ENCODE measurements at places on chromosomes 2 and 18.

GRCh38 chr2:205948496-205948837 is 137.5 kb downstream of the INO80D start:
- no peak for DNase-seq

- DNase-seq = peak; percentile 76
Observed at GRCh38 chr2:39568561-39569006, 97.1 kb upstream of the TMEM178A start.

DNA sequence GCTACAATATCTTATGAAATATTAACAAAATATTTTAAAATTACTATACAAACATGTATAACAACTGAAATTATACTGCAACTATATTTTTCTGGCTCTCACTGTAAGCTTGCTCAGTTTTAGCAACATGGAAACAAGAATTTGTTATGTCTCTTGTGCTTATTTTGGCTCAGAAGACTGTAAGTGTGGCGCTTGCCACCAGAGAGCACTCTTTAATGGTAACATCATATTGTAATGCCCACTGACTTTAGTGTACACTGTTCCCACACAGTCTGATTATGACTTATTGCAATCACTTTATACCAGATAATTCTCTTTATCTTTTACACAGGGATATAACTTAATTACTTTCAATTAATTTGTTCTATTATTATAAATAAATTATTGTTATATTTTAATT is 1500.6 kb upstream of the TMEFF2 start:
- peak; percentile 14 for DNase-seq

DNA sequence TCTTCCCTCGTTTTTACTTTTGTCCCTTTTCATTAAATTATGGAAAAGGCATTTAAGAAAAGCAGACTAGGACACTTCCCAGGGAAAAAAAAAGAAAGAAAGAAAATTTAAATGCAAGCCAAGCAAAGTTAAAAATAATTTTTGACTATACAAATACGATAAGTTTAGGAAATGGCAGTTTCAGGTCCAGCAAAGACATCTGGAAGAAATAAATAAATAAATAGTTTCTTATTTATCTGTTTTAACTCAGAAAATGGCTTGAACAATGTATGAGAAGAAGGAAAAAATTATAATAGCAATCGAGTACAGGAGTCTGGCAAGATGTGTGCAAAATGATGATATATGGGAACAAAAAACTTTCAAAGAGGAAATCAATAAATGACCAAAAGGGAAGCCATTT is 114.6 kb upstream of the NCKAP5 start:
- DNase-seq = no peak

- DNase-seq = no peak
Observed at GRCh38 chr2:46535360-46535759, 56.0 kb downstream of the TMEM247 start.

DNA sequence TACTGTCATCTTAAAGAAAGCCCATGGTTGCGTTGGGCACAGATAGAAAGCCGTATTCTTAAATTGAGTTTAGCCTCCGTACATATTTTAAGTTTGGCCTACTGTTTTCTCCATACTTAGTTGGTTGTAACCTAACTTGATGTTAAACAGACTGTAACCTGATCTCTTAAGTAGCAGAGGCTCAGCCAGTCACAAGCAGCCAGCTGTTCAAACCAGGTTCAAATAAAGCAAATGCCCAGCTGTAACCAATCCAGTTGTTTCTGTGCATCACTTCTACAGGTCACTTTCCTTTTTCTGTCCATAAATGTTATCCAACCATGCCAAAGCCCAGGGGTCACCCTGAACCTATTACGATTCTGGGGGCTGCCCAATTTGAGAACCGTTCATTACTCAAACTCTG is 10.0 kb upstream of the THADA start:
- DNase-seq = no peak

DNA sequence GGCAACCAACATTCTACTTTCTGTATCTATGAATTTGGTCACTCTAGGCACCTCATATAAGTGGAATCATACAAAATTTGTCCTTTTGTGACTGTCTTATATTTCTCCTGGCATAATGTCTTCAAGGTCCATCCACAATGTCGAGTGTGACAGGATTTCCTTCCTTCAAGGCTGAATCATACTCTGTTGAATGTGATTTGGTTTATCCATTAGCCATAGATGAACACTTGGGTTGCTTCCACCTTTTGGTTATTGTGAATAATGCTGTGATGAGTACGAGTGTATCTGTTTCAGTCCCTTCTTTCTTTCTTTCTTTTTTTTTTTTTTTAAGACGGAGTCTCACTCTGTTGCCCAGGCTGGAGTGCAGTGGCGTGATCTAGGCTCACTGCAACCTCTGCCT is 311.3 kb downstream of the TGIF1 start:
- DNase-seq = no peak

DNA sequence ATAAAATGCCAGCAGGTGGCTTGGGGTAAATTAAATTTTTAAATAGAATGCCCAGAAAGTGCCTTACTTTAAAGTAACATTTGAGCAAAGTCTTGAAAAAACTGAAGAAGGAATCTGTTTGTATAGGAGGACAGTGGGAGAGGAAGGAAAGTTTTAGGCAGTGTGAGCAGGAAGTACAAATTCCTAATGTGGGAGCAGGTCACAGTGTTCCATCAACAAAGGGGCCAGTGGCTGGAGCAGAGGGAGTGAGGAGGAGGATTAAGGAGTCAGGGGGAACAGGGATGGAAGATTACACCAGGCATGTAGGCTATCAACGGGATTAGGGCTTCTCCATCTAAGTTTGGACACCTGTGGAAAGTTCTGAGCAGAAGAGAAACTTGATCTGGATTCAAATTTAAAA is 439.2 kb upstream of the REG3G start:
- DNase-seq = no peak

GRCh38 chr2:203830304-203831055 is 37.1 kb upstream of the CTLA4 start:
- DNase-seq = no peak

DNA sequence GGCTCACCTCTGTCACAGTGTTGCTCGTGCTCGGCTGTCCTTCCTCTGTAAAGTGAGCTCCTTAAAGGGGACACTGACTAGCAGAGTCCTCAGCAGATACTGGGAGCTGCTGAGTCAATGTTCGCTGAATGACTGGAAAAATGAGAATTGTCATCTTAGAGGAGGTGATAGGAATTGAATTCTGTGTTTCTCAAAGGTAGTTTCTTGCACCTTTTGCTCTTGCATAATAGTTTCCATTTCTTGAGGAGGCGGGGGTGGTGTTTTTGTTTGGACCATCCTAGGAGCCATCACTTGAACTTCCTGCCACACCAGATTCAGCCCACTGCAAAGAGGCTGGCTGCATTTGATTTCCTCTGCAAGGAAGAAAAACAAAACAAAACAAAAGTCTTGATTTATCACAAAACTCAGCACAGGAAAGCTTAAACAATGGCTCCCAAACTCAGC is 11.4 kb upstream of the RFX8 start:
- no peak for DNase-seq

DNA sequence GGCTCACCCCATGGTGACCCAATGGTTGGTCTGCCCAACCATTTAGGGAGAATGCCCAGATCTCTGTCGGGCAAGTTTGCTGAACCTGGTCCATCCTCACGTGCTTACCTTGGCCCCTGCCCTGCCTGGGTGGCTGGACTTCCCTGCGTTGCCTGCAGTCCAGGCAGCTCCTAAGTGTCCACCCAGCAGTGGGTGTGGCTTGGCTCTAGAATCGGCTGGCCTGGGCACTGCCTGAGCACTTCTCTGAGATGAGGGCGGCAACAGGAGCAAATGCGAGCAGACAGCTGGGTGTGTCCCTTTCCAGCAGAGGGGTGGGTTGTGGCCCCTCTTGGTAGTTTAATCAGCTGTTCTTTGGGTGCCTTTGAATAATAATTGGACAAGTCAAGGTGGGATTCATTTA is 11.3 kb downstream of the PCARE start:
- DNase-seq = no peak

GRCh38 chr2:214611015-214611414 is 198.5 kb downstream of the BARD1 start:
- no peak for DNase-seq

DNA sequence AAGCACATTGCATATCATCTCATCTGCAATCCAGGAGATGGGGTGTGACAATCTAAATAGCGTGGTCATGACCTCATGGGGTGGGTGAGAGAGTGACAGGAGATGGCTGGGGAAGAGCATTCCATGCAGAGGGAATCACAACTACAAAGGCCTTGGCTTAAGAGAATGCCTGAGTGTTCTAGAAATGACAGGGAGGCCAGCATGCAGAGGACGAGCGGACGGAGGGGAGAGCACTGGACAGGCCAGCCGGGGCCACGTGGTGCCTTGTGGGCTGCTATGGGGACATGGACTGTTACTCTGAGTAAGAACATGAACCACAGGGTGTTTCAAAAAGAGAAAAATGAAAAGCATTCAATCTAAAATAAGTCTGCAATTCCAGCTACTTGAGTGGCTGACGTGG is 117.9 kb upstream of the ODC1 start:
- DNase-seq = no peak

GRCh38 chr2:125456693-125457363 is 1199.1 kb upstream of the GYPC start:
- DNase-seq = no peak

GRCh38 chr2:85536479-85536878 is 2.5 kb upstream of the MAT2A start:
- DNase-seq = peak; percentile 53

DNA sequence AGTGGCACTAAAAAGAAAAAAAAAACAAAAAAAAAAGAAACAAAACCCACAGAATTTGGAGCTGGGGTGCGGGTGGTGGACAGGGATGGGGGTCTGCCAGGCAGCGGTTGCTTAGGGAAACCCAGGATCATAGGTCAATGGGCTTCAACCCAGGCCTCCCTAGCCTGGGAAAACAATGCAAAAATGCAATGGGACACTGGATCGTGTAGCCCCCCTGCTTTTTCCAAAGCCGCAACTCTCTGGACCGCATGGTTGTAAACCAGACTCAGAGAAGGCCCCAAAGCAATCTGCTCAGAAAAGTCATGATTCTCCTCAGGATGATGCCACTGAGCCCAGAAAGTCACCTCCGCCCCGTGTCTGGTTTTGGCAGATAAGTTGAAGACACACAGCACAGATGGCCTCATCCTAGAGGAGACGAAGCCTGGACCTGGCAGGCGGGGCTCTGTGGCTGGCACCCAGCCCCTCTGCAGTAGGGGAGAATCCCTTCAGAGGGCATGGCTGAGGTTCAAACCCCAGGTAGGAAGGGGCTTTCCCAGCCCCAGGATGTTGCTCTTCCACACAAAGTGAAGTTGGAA is 5.1 kb downstream of the DLX2 start:
- no peak for DNase-seq

DNA sequence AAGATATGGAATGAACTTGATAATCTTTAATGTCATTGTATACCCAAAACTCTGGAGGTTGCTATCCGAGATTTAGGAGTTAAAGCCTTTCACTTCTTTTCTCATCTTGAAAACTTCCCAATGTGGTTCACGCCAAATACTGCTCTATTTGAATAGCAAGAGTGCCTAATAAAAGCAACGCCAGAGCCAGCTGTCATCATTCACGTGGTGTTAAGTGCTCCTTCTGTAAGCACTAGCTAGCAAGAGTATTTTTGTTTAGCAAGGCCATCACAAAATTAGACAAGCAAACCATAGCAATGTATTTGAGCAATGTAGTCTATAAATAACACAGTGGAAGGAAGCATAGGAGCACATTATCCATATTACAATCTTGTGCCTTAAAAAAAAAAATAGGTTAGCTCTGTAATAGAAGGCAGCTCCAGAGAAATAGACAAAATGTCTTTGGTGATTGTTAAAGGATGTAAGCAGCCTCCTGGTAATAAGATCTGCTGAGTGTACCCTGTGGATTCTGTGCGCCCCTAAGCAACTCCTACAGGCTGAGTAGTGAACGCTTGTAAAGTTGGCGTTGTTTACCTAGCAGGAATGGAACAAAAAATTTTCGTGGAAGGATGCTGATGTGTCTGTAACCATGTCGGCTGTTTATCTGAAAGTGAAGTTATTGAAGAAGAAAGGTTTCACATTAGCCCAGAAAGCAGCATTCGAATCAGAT is 518.0 kb downstream of the CNTNAP5 start:
- DNase-seq = no peak

- no peak for DNase-seq
Observed at GRCh38 chr2:22944143-22944542, 440.8 kb upstream of the KLHL29 start.

GRCh38 chr2:158914731-158915130 is 53.7 kb upstream of the TANC1 start:
- DNase-seq = no peak

GRCh38 chr2:61288070-61288841 is 126.3 kb downstream of the C2orf74 start:
- DNase-seq = peak; percentile 23

DNA sequence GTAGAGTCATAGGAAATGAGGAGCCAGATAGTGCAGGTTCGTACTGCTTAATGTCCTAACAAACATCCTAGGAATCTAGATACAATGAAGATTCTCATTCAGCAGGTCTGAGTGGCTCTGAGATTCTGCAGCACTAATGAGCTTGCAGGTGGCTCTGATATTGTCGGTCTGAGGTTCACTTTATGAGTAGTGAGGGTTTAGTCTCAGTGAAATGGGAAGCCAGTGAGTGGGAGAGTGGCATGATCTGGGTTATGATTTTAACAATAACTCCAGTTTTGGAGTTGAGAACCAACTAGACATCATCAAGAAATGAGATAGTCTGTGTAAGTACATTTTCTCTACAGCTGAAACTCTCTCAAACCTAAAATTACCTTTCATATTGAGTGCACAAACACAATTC is 166.8 kb upstream of the SP5 start:
- no peak for DNase-seq

DNA sequence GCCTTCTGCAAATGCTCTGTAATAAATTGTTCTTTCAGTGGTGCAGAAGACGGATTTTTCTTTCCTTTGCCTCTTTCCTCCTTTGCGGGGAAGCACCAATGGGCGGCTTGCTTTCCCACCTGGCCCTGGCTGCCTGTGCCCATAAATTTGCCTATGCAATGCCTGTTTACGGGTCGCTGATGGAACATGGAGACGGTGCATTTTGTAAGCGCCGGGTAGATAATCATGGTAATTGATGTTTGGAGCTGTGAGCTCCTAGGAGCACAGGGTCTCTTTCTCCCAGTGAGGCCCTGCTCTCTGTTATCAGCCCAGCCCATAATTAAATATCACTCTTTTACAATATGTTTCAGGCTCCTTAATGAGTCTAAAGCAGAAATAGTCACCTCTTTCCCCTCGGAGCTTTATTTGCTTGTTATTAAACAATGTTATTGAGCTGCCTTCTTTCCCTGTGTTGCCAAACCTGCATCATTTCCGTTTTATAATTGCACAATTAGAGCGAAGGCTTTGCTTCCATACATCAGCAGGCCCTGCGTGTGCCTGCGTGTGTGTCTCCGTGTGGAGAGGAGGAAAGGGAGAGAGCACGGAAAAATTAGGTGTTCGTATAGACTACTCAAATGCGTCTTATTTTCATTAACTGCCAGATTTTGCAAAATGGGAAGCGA is 437.4 kb upstream of the POU3F3 start:
- DNase-seq = no peak

- peak; percentile 0 for DNase-seq
Observed at GRCh38 chr18:75130591-75131328, 78.2 kb downstream of the PTGR3 start.

DNA sequence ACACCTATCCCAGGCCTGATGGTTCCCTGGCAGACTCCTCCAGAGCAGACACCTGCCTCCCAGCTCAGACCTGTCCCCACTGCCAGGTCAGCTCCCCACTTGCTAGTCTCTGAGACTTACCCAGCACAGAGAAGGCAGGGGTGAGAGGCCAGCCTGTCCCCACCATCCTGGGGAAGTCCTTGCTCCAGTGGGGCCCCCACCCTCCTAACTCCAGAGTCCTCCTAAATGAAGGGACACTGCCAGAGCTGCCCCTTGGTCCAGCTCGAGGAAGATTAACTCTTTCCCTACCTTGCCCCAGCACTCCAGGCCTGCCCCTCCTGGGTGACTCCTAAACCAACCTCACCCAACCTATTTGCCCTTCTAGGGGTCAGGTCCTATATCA is 30.4 kb upstream of the TNS1 start:
- no peak for DNase-seq

All from fibroblast of skin of left quadriceps (primary cell).